KG1 (cell line): ENCODE measurements at places on chromosomes 3 and 15.

DNA sequence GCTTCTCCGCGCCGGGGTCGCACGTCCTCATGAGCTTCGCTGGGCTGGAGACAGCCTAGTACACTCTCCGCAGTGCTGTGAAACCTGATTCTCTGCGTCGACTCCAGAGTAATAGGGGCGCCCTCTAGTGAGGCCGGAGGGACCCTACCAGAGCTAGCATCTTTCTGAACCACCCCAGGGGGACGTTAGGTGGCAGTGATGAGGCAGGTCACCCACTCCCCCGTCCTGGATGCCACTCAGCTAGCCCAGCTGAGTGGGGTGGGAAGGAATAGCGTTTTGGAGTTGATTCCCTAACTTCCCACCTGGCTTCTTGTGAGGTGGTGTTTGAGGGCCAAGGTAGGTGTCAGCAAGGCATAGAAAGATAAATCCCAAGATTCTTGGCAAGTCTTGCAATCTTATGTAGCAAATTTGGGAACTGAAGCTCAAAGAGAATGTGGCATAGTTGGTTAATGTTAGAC lies 4.0 kb downstream of the DUOXA2 start:
- peak; percentile 69 for DNase-seq

GRCh38 chr3:46401579-46401978 lies 5.3 kb downstream of the CCR5AS start:
- no peak for DNase-seq

GRCh38 chr3:123027292-123028232 lies at the start of gene SEMA5B:
Gene SEMA5B, minus strand, starts transcription at chr3:123027763. Its CDS starts 66,500 bp downstream, at chr3:122961263.
- DNase-seq = no peak

DNA sequence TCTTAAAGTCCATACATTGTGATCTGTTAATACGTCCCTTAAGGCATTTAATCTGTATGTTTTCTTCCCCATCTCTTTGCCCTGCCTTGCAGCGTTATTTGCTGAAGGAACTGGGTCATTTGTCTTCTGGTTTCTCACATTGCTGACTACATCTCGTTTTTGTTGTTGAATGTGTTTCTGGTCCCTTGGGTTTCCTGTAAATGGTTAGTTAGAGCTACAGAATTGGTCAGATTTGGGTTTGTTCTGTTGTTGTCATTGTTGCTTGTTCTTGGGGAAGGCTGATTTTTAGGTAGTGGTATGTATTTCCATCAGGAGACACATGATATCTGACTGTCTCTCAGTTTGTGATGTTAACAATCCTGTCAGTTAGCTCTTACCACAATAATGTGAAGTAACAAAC lies 27.0 kb upstream of the ITPKA start:
- no peak for DNase-seq

- DNase-seq = no peak
Observed at GRCh38 chr3:12954891-12955650, 113.7 kb upstream of the RPL32 start.

- DNase-seq = no peak
Observed at GRCh38 chr15:69504352-69505040, 51.9 kb downstream of the RPLP1 start.

GRCh38 chr3:52650439-52650838 lies 35.3 kb downstream of the PBRM1 start:
- no peak for DNase-seq

- no peak for DNase-seq
Observed at GRCh38 chr15:78977591-78978347, 32.9 kb upstream of the CTSH start.

DNA sequence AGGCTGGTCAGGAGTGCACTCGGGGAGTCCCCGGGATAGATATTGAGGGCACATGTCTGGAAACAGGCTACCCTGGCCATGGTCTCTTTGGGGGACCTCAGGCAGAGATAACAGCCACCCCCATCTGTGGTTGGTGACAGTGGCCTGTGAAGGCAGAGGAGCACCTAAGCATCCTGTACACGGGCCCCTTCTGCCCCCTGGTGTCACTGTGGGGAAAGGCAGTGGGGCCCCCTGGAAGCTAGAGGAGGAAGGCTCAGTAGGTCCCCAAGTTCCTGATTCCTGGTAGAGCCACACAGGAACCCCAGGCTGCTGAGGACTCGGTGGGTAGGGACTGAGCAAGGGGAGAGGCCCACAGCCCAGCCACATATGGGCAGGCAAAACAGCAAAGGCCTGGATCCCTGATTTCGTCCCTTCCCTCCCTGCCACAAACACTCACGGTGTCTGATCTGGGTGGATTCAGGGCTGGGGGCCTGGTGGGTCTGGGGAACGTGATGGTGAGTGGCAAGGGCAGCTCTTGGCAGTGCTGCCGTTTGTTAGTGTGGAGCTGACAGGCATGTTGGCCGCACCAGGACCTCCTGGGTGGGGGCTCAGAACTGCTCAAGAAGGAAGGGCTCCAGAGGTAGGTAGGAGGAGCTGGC lies 14.1 kb upstream of the CXCR6 start:
- peak; percentile 30 for DNase-seq

- DNase-seq = peak; percentile 44
Observed at GRCh38 chr3:186060222-186060621, 48.7 kb downstream of the ETV5 start.

- no peak for DNase-seq
Observed at GRCh38 chr3:14576163-14576562, 36.0 kb upstream of the GRIP2 start.

GRCh38 chr3:125080077-125080476 lies 24.3 kb upstream of the HEG1 start:
- DNase-seq = no peak

DNA sequence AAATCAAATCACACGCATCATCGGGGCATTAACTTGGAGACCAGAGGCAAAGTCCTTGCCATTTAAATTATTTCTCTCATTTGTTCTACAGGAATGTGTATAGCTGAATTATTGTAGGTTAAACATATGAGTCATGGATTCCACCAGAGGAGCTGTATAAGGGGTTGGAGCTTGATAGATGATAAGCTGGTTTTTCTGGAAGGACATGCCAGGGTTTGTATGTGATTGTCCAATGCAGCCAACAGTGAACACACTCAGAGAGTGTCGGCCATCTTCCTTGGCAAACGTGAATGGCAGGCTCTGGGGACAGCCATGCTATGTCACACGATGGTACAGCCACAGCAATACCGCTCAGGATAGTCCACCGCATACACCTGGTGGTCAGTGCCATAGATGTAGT lies 25.1 kb downstream of the SSUH2 start:
- no peak for DNase-seq

GRCh38 chr3:144879701-144880100 lies 908.1 kb downstream of the DIPK2A start:
- DNase-seq = no peak

DNA sequence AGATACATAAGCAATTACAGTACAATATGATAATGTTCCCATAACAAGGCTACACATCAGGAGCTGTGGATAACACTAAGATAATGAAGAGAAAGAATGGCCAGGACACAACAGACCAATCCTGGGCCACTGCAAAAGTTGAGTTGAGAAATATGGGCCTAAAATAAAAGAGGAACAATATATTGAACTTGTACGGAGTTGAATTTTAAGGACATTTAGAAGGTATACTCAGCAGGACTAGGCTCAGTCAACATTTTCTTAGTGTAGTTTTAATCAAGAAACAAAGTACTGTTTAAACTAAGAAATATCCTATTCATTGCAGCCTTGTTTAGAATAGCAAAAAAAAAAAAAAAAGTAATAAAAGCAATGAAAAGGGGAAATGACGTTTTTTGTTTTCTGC lies 24.3 kb downstream of the HERC1 start:
- DNase-seq = no peak

DNA sequence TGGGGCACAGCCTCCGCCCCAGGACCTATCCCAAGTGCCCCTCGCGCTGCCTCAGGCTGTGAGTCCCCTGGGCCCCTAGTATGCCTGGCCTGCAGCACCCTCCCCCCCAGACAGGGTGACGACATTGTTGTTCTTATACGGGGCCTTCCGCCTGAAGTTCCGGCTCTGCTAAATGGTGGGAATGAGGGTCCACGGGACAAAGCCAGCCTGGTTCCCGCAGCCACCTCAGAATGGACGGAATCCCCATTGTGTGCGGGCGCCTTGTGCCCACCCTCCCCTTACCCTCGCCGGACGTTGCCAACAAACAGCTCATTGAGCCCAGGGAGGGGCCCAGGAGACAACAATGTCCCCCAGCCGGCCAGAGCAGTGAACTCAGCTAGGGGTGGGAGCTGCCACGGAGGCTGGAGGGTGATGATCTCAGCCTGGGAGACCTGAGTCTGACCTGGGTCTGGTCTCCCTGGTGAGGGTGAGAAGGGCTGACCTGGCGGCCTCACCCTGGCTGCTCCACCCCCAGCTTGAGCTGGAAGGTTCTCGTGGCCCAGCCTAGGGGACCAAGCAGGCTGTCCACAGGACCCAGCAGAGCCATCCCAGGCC lies 10.2 kb upstream of the DLL4 start:
- DNase-seq = no peak

GRCh38 chr3:128805772-128806171 lies 73.6 kb upstream of the ACAD9 start:
- no peak for DNase-seq

DNA sequence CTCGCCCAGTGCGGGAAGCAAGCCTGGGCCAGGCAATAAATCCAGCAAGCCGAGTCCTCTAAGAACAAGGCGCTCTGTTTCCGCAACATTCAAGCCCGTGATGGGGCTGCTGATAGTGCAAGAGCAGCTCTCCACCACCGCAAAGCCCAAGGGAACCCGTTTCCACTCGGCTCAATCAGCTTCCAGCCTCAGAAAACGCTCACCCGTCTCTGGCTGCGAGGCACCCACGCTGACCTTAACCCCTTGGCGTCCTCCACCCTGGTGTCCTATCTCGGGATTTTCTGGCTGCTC lies 17.8 kb downstream of the SPATA12 start:
- no peak for DNase-seq

DNA sequence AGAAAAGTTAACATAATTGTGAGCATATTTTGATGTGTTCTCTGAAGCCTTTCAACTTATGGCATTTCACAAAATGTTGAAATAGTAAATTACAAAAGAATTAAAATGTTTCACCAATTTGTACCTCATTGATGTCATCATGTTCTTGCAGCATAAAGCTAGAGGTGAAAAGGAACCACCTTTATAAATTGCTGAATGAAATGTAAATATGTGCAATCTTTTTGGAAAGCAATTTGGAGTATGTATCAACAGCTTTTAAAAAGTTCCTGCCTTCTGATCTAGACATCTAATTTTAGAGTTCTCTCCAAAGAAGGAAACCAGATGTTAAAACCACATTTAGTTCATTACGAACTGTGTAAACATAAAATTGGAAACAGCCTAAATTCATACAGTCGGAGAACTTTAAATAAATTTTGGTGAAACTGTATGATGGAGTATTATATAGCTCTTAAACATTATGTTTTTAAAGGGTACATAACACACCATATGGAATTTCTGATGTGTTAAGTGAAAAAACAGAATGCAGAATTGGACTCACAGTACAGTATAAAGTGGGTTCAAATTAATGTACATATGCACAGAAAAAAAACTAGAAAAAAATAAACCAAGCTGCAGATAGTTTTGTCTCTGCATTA lies 311.2 kb upstream of the NAALADL2 start:
- no peak for DNase-seq

- no peak for DNase-seq
Observed at GRCh38 chr3:114365909-114366308, 72.1 kb downstream of the TIGIT start.

DNA sequence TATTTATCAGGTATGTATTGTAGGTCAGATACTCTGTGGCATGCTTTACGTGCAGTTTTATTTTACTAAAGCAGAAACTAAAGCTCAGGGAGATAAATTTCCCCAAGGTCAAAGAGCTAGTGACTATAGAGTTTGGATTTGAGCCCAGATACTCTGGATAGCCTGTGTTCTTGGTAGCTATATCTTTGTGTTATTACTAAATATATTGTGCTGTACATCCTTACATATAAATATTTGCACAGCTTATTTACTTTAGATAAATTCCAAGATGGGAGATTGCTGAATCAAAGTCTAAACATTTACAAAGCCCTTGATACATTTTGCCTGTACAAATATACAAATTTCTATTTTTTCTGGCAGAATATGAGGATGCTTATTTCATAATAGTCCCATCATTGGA lies 660.9 kb upstream of the NAALADL2 start:
- DNase-seq = no peak

- no peak for DNase-seq
Observed at GRCh38 chr3:101069901-101070798, 76.9 kb upstream of the ABI3BP start.
